ENCODE measurements at places on chromosomes 4 and X.

DNA sequence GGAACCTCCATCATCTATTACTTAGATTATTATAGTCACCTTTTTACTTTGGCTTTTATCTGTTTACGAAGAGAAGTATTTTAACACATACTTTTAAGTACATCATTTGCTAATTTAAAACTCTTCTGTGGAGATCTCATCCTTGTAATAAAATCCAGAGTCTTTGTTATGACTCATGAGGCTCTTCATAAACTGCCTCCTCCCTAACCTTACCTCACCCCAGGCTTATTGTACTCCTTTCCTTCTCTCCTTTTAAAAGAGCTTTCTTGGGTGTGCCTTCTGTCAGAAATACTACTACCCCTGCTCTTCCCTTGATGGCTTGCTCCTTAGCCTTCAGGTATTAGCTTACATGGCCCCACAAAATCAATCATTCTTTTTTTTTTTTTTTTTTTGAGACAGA is 6.6 kb downstream of the ARL9 start:
- DNase-seq, result no peak

- no peak for DNase-seq
Measured at GRCh38 chr4:14151101-14151500, 523.6 kb upstream of the BOD1L1 start.

DNA sequence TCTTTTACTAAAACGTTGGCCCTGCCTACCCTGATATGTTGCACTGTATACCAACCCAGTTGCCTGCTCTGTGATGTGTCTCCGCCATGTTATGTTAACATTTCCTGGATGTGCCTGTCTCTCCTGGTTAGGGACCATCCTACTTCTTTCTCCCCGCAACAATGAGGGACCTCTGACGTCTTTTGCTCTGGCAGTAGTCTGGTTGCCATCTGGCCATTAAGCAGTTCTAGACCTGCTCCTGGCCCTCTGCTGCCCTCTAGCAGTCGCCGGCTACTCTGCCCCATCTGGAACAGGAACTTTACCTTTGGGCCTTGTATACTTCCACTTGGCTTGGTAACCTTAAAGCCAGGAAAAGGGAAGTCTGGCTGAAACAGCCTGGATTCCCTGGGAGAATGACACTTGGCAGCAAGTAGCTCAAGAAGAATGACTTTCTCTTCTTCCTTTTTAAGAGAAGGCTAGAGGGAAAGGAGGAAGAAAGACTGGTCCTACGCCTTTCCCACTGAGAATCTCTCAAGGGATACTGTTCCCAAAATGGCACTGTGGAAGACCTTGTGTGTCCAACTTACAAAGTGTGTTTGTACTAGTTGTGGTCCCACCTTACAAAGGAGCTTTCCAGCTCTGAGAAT is 63.5 kb downstream of the GPC3 start:
- no peak for DNase-seq

- DNase-seq, result no peak
Measured at GRCh38 chrX:44314259-44314734, 29.2 kb downstream of the EFHC2 start.

DNA sequence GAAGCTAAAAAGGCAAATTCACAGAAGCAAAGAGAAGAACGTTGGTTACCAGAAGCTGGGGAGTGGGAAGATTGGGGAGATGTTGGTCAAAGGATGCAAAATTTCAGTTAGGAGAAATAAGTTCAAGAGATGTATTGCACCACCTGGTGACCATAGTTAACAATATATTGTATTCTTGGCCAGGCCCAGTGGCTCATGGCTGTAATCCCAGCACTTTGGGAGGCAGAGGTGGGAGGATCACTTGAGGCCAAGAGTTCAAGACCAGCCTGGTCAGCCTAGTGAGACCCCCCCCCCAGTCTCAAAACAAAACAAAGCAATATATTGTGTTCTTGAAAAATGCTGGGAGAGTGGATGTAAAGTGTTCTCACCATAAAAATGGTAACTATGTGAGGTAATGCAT is 67.9 kb downstream of the TAB3 start:
- no peak for DNase-seq

- no peak for DNase-seq
Measured at GRCh38 chr4:38495446-38495845, 168.6 kb upstream of the KLF3 start.

GRCh38 chr4:11263208-11263607 is 165.5 kb downstream of the HS3ST1 start:
- no peak for DNase-seq

DNA sequence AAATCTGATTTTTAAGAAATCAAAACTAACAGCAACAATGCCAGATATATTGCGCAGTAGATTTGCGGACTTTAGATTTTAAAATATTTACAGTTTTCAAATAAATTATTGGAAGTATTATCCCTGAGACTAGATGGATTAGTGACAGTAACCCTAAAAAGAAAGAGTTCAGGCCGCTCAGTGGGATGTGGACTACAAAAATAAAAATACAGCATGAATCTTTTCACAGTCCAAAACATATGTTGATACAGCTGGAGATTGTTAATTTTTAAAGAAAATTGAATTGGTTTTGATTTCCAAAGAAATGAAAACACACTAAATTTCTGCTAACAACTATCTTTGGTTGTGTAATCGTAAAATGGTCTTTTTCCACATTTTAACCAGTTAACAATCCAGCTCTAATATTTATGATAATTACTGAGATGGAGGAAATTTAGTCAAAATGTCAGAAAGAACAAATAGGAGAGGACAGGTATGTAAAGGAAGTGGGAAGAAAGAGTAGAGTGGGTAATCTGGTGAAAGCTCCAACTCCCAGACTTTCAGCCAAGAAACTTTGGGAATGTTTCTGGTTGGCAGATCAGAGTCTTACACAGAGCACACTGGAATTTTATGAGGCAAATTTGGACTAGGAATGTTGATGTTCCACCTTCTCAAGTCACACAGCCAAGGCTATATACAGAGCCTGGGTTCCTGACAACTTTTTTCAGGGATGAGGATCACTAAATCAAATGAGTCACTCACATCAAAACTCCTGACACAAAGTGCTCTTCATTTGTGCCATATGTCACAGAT is 15.1 kb downstream of the C4orf36 start:
- no peak for DNase-seq

DNA sequence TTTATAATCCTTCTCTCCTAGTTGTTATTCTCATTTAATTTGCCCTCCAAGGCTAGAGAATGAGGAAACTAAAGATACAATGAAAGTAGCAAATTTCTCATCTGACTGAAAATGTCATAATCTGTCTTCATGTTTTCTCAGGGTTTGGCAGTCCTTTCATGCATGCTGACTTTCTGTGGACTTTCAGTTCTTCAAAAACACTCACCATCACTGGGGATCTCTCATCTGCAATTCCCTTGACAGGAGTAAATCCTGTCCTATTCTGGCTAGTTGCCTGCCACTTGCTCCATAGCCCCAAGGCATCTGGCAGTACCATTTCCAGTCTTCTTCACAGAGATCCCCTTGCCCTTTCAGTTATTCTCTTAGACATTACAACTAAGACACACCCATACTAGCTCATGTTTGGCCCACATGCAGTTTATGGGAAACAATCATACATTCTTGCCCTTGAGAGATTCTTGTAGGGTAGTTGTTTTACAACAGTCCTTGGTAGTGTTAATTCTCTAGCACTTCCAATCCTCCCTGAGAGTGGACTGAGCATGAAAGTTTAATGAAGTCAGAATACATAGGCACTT is 449.7 kb upstream of the KLHL4 start:
- DNase-seq, result no peak

DNA sequence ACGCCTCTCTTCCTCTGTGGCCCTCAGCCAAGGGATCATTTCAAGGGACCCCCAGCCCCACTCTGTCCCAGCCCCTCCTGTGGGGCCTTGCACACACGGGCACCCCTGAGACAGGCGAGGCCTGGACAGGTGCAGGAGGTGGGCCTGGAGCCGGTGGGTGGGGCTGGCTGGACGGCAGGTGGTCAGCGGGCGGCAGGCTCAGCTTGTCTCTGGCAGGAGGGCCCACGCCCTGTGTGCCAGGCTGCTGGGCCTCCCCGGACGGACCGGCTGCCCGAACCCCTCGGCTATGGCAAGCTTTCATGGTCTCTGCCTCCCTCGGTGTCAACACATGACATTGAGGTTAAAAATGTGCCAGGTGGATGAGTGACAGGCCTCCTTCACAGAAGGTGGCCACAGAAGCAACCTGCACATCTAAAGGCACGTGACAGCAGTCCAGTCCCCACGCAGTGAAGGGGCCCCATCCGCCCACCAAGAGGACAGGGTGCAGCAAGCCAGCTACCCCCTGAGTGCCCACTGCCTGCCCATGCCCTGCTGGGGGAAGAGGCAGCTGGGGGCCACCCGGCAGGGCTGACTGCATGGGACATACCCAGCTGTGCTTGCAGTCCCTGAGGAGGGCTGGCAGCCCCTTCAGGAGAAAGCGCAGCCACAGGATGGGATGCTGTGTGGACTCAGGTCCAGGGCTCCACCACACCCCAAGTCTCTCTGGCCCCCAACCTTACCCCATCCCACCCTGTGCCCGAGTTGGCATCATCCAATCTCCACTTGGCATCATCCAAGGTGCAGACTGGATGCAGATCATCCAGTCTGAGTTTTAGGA is 109.3 kb downstream of the FAM53A start:
- no peak for DNase-seq
